Panc1 (cell line): ENCODE measurements at places on chromosomes 4 and X. TPM values are rescaled to one million over a fixed set of nuclear protein-coding genes. Genes with fewer than 3 reads are reported as not detected.
A peak's percentile ranks its signal among the peaks of the same experiment; 100 is the strongest.

Gene CISD2
- 39.0 TPM for total RNA-seq

Gene RAI2
- 0.13 TPM for total RNA-seq

Gene CLTRN
- 0.10 TPM for total RNA-seq

Gene GAGE13
- not detected for total RNA-seq

Gene OTC
- not detected for total RNA-seq

DNA sequence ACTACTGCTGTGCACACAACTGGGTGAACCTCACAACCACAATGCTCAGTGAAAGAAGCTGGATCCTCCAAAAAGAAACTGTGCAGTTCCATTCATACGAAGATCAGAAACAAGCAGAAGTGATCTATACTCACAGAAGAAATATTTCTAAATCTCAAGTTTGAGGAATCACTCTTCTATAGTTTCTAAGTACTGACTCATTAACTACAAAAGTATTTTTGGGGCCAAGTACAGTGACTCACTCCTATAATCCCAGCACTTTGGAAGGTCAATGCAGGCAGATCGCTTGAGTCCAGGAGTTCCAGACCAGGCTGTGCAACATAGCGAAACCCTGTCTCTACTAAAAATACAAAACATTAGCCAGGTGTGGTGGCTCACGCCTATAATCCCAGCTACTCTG is 51.3 kb upstream of the RELL1 start:
- H3K27ac ChIP-seq: no peak overlapping the region
- DNase-seq: no peak
- H3K36me3 ChIP-seq: no peaks in the 10 kb centered on the region
- no peak overlapping the region for H3K4me3 ChIP-seq

- H3K4me3 ChIP-seq: no peak overlapping the region
- no peak for DNase-seq
- no peaks in the 10 kb centered on the region for H3K4me1 ChIP-seq
- H3K27me3 ChIP-seq: no peaks in the 10 kb centered on the region
Measured at GRCh38 chrX:7283741-7284140, 135.8 kb upstream of the PUDP start.

GRCh38 chr4:11469650-11470437 is 41.1 kb upstream of the HS3ST1 start:
- no peak for DNase-seq

GRCh38 chr4:140116442-140117104 is 37.4 kb downstream of the MAML3 start:
- H3K27me3 ChIP-seq: no peaks in the 10 kb centered on the region
- peaks cover 26% of the 10 kb centered on the region for H3K4me1 ChIP-seq
- peak overlapping the region; percentile 88 for H3K27ac ChIP-seq
- no peak overlapping the region for H3K4me3 ChIP-seq

GRCh38 chr4:30882443-30882842 is 162.3 kb downstream of the PCDH7 start:
- no peaks in the 10 kb centered on the region for H3K36me3 ChIP-seq
- H3K27me3 ChIP-seq: no peaks in the 10 kb centered on the region
- DNase-seq: no peak
- no peaks in the 10 kb centered on the region for H3K4me1 ChIP-seq
- no peak overlapping the region for H3K4me3 ChIP-seq

DNA sequence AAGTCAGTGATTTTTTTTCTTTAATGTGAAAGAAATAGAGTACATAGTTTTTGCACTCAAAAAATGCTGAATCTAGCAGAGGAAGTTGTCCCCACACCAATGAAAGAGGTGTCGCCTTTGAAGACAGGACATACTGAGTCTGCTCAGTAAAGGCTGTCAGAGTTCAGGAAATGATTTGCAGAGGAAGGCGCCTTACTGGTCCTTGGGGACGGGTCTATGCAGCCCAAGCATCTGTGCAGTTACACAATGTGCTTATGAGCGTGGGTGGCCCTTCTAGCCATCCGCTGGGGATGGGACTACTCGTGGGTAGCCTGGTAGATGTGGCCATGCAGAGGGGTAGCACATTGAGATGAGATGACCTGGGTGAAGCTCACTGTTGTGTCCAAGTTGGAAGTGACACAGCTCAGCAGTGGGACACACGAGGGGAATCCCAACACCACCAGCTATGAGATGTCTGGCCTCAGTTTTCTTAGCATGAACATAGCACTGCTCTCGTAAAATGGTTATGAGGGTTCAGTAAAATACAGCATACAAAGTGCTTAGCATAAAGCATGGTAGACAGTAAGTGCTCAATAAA is 116.5 kb upstream of the RBPJ start:
- DNase-seq: no peak
- no peak overlapping the region for H3K4me3 ChIP-seq
- H3K36me3 ChIP-seq: no peaks in the 10 kb centered on the region
- H3K27ac ChIP-seq: no peak overlapping the region

DNA sequence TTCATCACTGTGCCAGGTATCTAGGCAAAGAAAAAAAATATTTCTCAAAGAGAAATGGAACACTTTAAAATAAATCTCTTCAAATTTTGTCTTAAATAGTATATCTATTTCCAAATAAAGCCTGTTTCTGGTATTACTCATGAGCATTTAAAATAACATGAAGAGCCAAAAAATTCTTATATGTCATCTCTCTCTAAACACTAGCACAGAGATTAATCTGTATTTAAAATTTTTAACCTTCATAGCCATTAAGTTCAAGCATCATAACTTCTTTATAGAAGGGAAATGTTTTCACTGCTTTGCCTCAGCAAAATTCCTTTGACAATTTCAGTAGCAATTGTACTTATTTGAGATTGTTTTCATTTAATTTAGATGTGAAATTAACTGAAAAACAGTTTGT is 5.1 kb upstream of the CORIN start:
- no peak for DNase-seq
- H3K27ac ChIP-seq: no peak overlapping the region
- no peaks in the 10 kb centered on the region for H3K4me1 ChIP-seq
- no peaks in the 10 kb centered on the region; the same call in 1 of the 2 replicates for H3K36me3 ChIP-seq
- H3K27me3 ChIP-seq: no peaks in the 10 kb centered on the region
- no peak overlapping the region for H3K4me3 ChIP-seq

GRCh38 chr4:145735347-145735675 is 55.4 kb downstream of the C4orf51 start:
- DNase-seq: no peak
- H3K4me3 ChIP-seq: no peak overlapping the region
- no peaks in the 10 kb centered on the region for H3K36me3 ChIP-seq
- H3K4me1 ChIP-seq: peaks cover 5% of the 10 kb centered on the region; the same call in 1 of the 2 replicates
- no peaks in the 10 kb centered on the region for H3K27me3 ChIP-seq

GRCh38 chrX:154472685-154473632 is 6.1 kb downstream of the LAGE3 start:
- H3K4me3 ChIP-seq: no peak overlapping the region
- no peak overlapping the region for H3K27ac ChIP-seq
- no peaks in the 10 kb centered on the region for H3K36me3 ChIP-seq
- H3K4me1 ChIP-seq: peaks cover 14% of the 10 kb centered on the region

- H3K27me3 ChIP-seq: no peaks in the 10 kb centered on the region
- no peaks in the 10 kb centered on the region for H3K36me3 ChIP-seq
- no peak for DNase-seq
- H3K4me3 ChIP-seq: no peak overlapping the region
Measured at GRCh38 chr4:15738877-15739276, 36.0 kb downstream of the BST1 start.

DNA sequence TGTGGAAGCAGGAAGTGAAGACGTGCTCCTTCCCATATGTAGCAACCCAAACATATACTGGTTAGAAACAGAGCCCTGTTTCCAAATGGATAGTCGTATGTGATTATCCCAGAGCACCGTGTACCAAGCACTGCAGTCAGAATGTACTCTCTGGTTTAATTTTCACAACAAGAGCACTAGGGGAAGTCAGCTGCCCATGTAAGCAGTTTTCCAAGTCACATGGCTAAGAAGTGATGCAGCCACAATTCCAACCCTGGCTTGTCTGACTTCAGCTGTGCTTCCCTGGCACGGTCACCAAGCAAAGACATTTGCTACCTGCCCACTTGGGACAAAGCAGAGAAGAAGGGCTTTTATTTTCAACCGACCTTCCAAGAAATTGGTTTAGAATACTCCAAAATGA is 28.2 kb upstream of the CEP135 start:
- no peaks in the 10 kb centered on the region for H3K4me1 ChIP-seq
- no peaks in the 10 kb centered on the region for H3K27me3 ChIP-seq
- no peak for DNase-seq
- no peak overlapping the region for H3K4me3 ChIP-seq
- H3K36me3 ChIP-seq: no peaks in the 10 kb centered on the region
- H3K27ac ChIP-seq: no peak overlapping the region

DNA sequence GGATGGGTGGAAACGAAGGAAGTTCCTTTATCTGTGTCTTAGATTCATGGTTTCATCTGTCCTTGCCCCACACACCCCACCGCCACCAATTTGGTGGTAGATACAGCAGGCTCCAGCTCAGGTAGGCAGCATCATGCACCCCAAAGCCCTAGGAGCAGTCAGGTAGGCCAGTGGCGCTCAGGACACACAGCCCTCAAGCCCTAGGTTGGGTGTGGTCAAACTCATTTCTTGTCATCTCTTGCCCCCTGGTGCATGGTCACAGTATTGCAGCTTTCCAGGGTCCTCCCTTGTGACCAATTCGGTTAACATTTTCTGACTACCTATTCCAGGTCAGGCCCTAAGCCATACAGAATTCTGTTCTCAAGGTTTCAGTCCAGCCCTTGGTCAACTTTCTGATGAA is 14.5 kb upstream of the PRRG3 start:
- peak; percentile 30 for DNase-seq
- H3K4me3 ChIP-seq: no peak overlapping the region
- no peak overlapping the region for H3K27ac ChIP-seq
- H3K36me3 ChIP-seq: no peaks in the 10 kb centered on the region
- H3K27me3 ChIP-seq: no peaks in the 10 kb centered on the region; the same call in 1 of the 2 replicates

- H3K4me1 ChIP-seq: no peaks in the 10 kb centered on the region
- no peaks in the 10 kb centered on the region for H3K36me3 ChIP-seq
- no peak overlapping the region for H3K27ac ChIP-seq
- DNase-seq: no peak
Measured at GRCh38 chrX:69024931-69025330, 140.3 kb downstream of the PJA1 start.

DNA sequence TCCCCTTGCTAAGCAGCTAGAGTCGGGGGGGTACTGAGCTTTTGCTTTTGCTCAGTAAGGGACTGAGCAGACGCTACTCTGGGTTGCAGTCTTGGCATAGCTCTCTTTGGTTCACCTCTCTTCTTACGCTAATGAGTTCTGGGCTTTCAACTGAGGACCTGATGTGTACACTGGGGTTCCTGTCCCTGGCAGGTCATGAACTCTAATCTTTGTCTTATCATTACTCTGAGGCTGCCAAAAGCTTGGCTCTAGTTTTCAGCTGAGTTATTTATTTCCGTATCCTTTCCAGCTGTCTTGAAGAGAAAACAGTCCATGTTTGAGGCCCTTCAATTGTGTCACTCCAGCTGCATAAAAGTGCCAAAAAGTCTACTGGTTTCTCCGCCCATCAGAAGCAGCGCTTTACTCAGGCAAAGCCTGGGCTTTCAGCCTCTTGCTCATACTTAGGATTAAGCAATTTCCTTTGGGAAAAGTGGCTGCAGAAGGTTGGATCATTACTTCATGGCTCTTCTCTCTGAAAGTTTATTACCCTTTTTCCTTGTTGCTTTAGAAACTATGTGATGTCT is 121.0 kb upstream of the STOX2 start:
- no peak overlapping the region for H3K27ac ChIP-seq
- H3K4me1 ChIP-seq: no peaks in the 10 kb centered on the region
- DNase-seq: no peak
- no peaks in the 10 kb centered on the region for H3K36me3 ChIP-seq
- H3K27me3 ChIP-seq: no peaks in the 10 kb centered on the region

GRCh38 chr4:164856396-164856795 is 20.6 kb upstream of the APELA start:
- H3K27me3 ChIP-seq: no peaks in the 10 kb centered on the region
- no peaks in the 10 kb centered on the region for H3K4me1 ChIP-seq
- H3K4me3 ChIP-seq: no peak overlapping the region
- no peaks in the 10 kb centered on the region for H3K36me3 ChIP-seq
- no peak overlapping the region for H3K27ac ChIP-seq
- no peak for DNase-seq

GRCh38 chr4:103303011-103303410 is 104.9 kb upstream of the CENPE start:
- H3K36me3 ChIP-seq: no peaks in the 10 kb centered on the region
- no peak for DNase-seq
- no peaks in the 10 kb centered on the region for H3K27me3 ChIP-seq
- H3K27ac ChIP-seq: no peak overlapping the region
- H3K4me1 ChIP-seq: no peaks in the 10 kb centered on the region

GRCh38 chr4:158965226-158965625 is 137.7 kb upstream of the RAPGEF2 start:
- H3K4me3 ChIP-seq: no peak overlapping the region
- no peaks in the 10 kb centered on the region for H3K36me3 ChIP-seq
- H3K27ac ChIP-seq: no peak overlapping the region
- no peaks in the 10 kb centered on the region for H3K4me1 ChIP-seq

DNA sequence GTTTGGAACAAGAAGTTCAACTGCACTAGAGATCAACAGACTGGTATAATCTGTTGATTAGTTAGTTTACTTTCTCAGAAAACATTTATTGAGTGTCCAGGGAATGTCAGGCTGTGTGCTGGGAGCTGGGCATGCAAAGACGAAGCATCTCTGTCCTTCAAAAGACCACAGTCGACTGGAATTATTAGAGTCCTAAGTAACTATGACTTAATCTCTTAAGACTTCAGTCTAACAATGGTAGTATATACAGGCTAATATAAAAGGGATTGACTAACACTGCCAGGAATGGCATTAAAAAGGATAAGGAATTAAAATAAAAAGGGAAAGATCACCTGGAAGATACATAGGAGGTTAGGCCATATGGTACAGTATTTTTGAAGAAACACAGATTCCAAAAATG is 128.7 kb downstream of the WDFY3 start:
- no peaks in the 10 kb centered on the region for H3K27me3 ChIP-seq
- no peaks in the 10 kb centered on the region for H3K4me1 ChIP-seq
- peaks cover 4% of the 10 kb centered on the region; the same call in 1 of the 2 replicates for H3K36me3 ChIP-seq
- no peak for DNase-seq

GRCh38 chrX:53320543-53321229 is 39.3 kb upstream of the IQSEC2 start:
- peaks cover 3% of the 10 kb centered on the region for H3K4me1 ChIP-seq
- DNase-seq: no peak
- no peak overlapping the region for H3K27ac ChIP-seq
- H3K36me3 ChIP-seq: no peaks in the 10 kb centered on the region

GRCh38 chr4:105451346-105451745 is 22.5 kb downstream of the PPA2 start:
- peaks cover 5% of the 10 kb centered on the region; the same call in 1 of the 2 replicates for H3K36me3 ChIP-seq
- H3K27me3 ChIP-seq: no peaks in the 10 kb centered on the region
- H3K27ac ChIP-seq: no peak overlapping the region

DNA sequence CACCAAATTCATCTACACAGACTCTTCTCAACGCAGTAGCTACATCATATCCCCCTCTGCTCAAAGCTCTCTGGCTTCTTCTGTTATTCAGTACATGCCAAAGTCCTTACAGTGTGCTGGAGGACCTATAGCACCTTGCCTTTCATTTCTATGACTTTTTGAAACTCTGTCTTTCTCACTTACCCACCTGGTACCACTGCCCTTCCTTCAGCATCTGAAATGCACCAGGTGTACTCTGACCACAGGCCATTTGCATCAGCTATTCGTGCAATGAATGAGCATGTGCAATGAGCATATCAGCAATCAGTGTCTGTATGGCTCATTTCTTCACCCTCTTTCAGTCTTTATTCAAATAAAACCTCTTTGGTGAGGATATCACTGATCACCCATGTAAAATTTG is 399.9 kb downstream of the RAB28 start:
- H3K27me3 ChIP-seq: no peaks in the 10 kb centered on the region
- no peaks in the 10 kb centered on the region for H3K36me3 ChIP-seq
- no peaks in the 10 kb centered on the region for H3K4me1 ChIP-seq
- no peak overlapping the region for H3K4me3 ChIP-seq
- no peak for DNase-seq
- H3K27ac ChIP-seq: no peak overlapping the region

- no peak for DNase-seq
- H3K27me3 ChIP-seq: no peaks in the 10 kb centered on the region
- H3K27ac ChIP-seq: peak overlapping the region; percentile 70
- H3K4me1 ChIP-seq: peaks cover 48% of the 10 kb centered on the region
Measured at GRCh38 chrX:134911348-134911747, 79.4 kb upstream of the SMIM10 start.
